ENCODE measurements at places on chromosomes 4 and X. TPM values are rescaled to one million over a fixed set of nuclear protein-coding genes. Genes with fewer than 3 reads are reported as not detected.

Gene SEPSECS
- total RNA-seq = 10.1 TPM

Gene NDNF
- total RNA-seq = not detected

Gene TEX11
- not detected for total RNA-seq

Gene WDR17
- 1.2 TPM for total RNA-seq

Gene GABRE
- not detected for total RNA-seq

Gene MFAP3L
- total RNA-seq = 0.18 TPM

Gene IL3RA
- 18.4 TPM for total RNA-seq

Gene UGT2B11
- total RNA-seq = not detected

Gene TMSB15B
- total RNA-seq = 7.2 TPM

Gene TAF7L
- 0.09 TPM for total RNA-seq

Gene FAT4
- total RNA-seq = not detected

Gene GPR50
- not detected for total RNA-seq

Gene ABCG2
- 0.75 TPM for total RNA-seq

All from T-helper 2 cell treated with Interferon-gamma antibody and Interleukin-4, amounts not matched to agents 100 ng/mL and 5 ng/mL, for 36 hours (primary cell).